Activated CD8-positive, alpha-beta memory T cell treated with anti-CD3 and anti-CD28 coated beads for 48 hours (primary cell): ENCODE measurements at places on chromosomes 6 and 20.

DNA sequence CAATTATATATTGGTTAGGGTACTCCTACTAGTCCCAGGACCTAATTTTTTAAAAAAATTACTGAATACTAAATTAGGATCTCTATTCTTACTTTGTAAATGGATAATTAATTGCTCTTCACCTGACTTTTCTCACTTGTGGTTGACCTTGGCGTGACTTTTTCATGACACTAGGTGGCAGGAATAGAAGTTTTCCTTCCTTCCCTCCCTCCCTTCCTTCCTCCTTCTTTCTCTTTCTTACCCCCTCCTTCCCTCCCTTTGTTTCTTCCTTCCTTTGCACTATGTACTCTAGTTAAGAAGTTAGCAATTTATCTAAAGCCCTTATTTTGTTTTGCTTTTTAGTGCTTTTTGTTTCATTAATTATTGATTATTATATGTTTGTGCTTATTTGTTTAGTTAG lies 20.4 kb upstream of the HBS1L start:
- no peak for DNase-seq

DNA sequence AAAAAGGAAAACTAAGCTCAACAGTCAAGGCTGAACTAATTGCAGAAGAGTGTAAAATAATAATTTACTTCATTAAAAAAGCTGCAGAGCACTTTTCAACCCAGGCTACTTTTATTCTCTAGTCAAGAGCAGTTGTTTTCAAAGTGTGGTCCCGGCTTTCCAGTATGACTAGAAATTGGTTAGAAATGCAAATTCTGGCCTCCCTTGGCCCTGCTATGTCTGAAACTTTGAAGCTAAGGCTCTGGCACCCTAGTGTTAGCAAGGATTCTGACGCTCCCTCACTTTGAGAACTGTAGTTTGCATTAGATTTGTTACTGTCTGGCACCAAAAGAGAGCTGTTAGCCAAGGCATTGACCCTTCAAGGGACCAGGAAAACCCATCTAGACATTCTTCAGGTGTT lies 9.5 kb upstream of the NXT1 start:
- DNase-seq = no peak

GRCh38 chr6:70413992-70414494 lies 735 bp downstream of the FAM135A start:
- DNase-seq = peak; percentile 2

DNA sequence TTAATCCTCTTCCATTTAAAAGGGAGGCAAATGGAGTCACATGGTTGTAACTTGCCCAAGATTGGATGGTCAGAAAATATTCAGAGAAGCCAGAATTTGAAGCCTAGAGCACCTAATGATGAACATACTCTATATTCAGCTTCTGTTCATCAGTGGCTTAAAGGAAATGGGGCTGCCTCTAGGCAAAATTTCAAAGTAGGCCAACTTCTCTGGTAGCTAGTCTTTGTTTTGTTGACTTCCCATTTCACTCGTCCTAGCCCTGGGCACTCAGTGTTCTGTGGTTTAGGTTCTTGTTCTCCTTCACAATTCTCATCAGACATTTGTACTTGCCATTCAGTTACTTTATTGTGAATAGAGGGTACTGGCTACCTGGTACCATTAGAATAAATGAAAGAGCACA lies 13.2 kb downstream of the MAP3K7 start:
- no peak for DNase-seq

DNA sequence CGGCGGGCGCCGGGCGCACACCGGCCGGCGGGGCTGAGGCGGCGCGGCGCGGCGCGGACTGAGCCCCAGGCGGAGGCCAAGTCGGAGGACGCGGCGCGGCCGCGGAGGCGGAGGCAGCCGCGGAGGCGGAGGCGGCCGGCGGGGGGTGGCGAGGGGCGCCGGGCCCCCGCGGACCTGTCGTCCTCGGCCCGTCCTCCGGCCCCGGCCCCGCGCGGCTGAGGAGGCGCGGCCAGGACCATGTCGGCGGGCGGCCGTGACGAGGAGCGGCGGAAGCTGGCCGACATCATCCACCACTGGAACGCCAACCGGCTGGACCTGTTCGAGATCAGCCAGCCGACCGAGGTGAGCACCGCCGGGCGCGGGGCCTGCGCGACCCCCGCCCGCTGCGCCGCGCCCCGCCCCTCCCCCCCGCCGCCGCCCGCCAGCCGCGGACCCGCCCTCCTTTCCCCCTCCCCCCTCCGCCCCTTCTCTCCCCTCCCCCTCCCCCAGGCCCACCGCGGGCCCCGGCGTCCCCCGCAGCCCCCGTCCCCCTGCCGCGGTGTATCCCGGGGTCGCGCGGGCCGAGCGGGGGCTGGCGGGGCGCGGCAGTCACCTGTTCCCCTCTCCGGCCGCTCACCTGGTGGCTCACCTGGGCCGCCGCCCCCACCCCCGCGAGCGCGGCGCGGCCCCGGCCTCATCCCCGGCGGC lies at the start of gene AFDN:
TSS of gene AFDN (plus strand) at position 16 of the 687 bp plus-strand sequence. CDS start at position 238, 222 bp downstream.
- no peak for DNase-seq

DNA sequence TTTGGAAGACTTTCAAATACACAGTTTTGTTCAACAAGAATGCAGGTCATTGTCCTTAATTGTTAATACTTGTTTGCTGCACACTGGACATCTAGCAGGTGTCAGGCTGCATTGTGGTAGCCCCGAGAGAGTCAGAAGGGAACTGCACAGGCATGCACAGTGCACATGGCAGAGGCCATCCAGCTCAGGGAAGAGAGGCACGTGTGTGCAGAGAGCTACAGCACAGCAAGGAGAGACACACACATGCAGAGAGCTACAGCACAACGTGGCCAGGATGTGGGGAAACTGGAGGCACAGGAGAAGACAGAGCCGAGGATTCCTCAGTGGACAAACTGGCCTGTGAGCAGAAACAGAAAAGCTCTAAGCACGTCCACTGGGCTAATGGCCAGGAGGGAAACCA lies 272.0 kb downstream of the SMOC2 start:
- no peak for DNase-seq

GRCh38 chr6:5389086-5389745 lies 127.9 kb downstream of the FARS2 start:
- DNase-seq = no peak

DNA sequence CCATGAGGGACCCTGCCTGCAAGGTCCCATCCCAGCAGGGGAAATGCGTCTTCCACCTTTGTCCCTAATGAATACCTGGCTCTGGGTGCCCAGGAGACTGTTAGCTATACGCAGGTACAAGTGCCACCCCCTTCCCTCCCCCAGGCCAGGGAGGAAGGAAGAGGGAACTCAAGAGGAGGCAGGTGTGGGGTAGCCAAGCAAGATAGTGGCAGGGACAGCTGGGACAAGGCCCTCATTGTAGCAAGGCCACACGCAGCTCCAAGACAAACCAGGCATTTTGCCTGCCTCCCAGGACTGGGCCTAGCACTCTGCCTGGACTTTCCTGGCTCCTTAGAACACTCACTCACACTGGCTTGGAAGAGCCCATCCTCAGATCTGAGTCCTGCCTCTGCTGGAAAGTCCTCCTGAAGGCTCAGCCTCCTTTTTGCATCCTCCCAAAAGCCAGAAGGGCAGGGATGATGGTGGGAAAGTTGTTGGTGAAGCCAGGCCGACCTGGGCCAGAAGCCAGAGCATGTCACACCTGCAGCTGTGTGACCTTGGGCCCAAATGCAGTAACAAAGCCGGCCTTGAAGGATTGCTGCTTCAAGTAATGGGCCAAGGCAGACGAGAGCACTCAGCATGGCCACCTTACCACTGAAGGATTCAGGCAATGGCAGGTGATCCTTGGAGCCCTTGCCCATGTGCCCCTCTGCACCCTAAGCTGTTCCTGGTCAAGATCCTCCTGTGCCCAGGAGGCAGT lies 27.7 kb downstream of the SNPH start:
- DNase-seq = no peak

DNA sequence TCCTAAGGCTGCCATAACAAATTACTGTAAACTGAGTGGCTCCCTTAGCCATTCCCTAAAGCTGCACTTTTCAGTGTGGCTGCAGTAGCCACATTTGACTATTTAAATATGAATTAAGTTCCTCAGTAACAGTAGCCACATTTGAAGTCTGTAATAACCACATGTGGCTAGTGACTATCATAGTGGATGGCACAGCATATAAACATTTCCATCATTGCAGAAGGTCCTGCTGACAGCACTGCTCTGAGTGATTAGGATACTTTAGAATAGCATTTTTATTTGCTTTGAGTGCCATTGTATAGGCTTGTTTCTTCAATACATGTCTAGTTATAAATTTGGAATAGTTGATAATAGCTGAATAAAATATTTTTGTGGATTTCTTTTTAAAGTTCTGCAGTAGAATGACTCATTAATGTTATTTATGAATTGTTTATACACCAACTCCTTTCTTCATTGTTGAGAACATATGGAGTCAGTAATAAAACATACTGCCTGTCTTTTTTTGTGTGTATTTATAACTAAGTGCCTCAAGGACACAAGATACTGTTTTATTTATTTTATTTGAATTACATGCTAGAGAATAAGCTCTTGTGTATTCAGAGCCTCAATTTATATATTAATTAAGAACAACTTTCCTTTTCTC lies 217.2 kb downstream of the CDKAL1 start:
- no peak for DNase-seq

- no peak for DNase-seq
Observed at GRCh38 chr20:50453533-50454244, 56.5 kb upstream of the PTPN1 start.

- DNase-seq = no peak
Observed at GRCh38 chr6:159728531-159728964, 1.2 kb downstream of the WTAP start.
